ENCODE measurements at places on chromosomes 4 and X. TPM values are rescaled to one million over a fixed set of nuclear protein-coding genes. Genes with fewer than 3 reads are reported as not detected.

Gene IBSP
- total RNA-seq, result not detected

Gene EDNRA
- total RNA-seq, result 0.23 TPM

Gene DUSP21
- not detected for total RNA-seq

Gene LPAR4
- total RNA-seq, result 2.7 TPM

GRCh38 chrX:134793978-134794377 lies 135.7 kb upstream of the PLAC1 start:
- DNase-seq, result no peak

GRCh38 chrX:16963216-16963615 lies 16.8 kb downstream of the REPS2 start:
- no peak for DNase-seq

- no peak for DNase-seq
Measured at GRCh38 chrX:96407501-96407900, 277.1 kb upstream of the DIAPH2 start.

- no peak for DNase-seq
Measured at GRCh38 chr4:70397580-70397979, at the start of gene OPRPN. Gene OPRPN, plus strand, starts transcription at chr4:70397940. Its CDS starts 1,346 bp downstream, at chr4:70399286.

- peak; percentile 18 for DNase-seq
Measured at GRCh38 chr4:26330946-26331345, 10.1 kb downstream of the RBPJ start.

GRCh38 chr4:6900181-6900812 lies 9.3 kb upstream of the TBC1D14 start:
- DNase-seq, result no peak

GRCh38 chr4:174503079-174503715 lies 19.1 kb downstream of the HPGD start:
- no peak for DNase-seq

DNA sequence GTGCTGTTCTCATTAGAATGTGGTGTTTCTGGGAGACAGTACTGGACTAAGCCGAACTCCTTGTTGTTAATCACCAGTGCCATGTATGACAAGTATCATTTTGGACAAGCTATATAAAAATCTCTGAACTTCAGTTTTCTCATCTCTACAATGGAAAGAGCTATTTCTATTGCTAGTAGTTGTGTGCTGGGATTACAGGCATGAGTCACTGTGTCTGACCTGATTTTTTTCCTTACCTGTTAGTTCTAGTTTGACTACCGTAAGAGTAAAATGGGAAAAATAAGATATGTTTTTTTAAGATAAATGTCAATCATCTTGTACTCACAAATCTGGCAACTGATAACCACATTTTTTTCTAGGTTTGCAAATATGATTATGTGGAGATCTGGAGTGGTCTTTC lies 192.3 kb downstream of the TLL1 start:
- DNase-seq, result no peak

DNA sequence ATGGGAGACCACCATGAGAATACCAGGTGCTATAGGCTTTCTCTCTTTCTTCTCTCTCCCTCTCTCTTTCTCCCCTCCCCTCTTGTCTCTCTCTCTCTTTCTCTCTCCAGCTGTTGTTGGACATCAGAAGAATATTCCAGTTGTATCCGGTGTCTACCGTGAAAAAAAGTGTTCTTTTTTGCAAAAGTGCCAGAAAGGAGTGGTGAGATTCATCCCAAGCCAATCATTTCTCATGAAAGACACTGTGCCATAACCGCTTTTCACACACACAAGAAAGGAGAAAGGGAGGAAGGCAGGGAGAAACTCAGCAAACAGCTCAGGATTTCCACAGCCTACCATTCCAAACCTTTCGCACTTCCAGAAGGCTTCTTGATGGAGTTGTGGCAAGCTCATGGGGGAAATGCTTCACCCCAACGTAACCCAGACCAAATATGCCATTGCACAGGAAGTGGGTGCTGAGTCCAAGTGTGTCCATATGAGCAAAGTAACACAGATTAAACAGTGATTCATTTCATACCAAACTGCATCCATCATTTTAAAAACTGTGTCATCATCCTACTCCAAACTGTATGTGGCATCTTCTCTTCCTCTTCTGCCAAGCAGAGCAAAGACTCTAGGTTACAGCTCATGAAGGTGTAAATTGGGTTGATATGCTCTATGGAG lies 224.0 kb downstream of the APBB2 start:
- DNase-seq, result no peak

DNA sequence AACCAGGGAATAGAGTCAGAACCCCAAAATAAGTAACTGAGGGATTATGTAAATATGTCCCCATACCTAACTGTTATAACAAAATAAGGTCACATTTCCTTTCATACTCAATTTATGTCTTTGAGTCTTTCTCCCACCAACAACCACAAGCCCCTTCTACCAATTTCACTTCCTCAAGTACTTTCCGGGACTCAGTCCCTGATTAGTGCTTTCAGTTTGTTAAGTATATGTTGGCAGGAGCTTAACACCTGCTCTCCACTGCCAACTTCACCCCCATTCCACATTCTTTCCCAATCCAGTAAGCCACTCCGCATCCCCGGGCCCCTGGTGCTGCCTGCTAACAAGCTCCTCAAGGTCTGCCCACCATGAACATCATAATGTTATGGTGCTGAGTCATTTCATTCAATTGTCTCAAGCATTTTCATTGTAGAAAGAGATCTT lies 71.3 kb upstream of the SPRY1 start:
- no peak for DNase-seq

- no peak for DNase-seq
Measured at GRCh38 chr4:42710329-42710728, 53.4 kb upstream of the ATP8A1 start.

Measured in endothelial cell (in vitro differentiated cells).